ENCODE measurements at places on chromosomes 3 and 15.

GRCh38 chr3:152159328-152159727, 109.4 kb upstream of the MBNL1 start:
- DNase-seq: no peak

DNA sequence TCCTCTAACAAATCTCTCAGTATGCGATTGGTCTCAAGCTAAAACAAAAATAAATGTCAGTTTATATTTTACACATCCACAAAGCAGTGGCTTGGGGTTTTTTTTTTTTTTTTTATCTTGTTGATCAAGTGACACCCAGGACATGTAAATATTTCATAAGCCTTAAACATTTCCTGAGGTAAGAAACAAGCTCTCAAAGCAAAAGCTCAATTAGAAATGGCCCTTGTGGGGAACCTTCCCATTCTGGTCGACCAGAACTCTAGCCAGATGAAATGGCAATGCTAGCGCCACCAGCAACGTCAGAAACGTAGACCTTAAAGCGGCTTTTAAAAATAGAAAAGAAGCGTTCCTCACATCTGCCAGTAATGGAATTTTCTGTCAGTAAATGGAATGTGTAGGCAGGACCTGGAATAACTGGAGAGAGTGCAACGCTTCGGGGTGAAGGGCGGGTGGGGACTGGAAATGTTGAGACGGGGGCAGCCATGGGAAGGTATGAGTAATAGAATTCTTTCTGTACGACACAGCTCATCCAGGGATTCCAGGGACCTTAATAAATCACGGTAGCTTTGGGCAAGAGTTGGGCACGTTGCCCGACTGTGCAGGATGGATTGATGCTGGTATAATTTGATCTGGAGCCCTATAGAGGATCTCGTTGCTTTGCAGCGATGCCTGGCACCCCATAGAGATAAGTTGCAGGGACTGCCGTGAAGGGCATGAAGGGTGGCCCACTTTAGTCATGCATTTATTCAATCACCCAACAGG, 44.4 kb downstream of the BTD start:
- no peak for DNase-seq

DNA sequence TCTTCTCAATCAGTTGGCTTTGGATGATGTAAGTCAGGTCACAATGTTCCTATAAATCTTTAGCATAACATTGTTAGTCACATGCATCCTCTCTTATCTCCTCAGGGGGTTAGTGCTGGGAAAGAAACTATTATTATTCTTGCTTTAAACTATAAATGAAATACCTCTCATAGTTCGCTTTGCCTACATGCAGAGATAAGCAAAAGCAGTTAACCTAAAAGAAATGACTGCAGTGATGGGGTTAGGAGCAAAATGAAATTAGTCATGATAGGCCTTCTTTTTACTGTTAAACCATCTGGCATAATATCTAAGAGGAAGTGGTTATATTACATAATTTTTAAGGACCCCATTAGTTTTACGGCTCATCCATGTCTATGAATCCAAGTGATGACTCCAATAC, 91.7 kb upstream of the IGSF10 start:
- DNase-seq: no peak

DNA sequence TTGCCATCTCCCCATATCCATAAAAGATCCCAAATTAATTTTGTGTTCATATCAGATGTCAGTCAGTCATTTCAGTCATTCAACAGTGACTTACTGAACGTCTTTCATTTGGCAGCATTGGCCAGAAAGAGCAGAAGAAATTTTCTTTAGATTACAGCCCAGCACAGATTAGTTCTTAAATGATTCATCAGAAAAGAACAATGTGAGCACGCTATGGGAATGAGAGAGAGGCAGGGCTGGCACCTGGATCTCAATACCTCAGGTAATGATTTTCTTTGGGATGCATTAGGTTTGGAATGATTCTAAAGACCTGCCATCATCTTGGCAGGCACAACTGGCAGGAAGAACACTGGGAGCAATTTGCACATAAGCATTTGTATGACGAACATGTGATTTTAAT, 41.6 kb downstream of the FBN1 start:
- DNase-seq: no peak

DNA sequence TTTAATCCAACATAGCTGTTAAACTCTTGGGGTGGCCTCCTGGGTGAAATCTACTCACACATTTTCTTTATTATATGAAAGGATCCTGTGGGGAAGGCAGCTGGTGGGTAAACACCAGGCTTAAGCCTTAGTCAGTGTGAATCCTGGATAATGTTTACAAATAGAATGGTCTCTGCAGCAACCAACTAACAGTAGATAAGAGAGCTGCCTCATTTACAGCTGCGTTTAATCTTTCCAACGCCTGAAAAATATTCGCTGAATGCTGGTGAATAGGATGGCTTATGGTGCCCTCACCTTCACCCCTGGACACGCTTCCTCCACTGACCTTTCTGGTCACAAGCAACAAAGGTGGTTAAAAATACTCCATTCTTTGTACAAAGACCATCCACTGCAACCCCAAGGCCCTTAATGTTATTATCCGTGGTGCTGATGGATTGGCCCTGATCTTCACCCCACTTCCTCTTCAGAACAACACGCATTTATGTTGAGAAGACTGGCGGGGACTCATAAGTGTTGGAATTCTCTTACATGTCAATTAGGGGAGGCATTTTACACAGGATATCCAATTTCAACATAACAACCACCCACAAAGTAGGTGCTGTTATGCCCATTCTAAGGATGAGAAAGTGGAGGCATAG, 120.0 kb upstream of the FRMD4B start:
- no peak for DNase-seq

- DNase-seq: peak; percentile 56
These were observed 81.9 kb upstream of the PLXND1 start for GRCh38 chr3:129688271-129688895.

DNA sequence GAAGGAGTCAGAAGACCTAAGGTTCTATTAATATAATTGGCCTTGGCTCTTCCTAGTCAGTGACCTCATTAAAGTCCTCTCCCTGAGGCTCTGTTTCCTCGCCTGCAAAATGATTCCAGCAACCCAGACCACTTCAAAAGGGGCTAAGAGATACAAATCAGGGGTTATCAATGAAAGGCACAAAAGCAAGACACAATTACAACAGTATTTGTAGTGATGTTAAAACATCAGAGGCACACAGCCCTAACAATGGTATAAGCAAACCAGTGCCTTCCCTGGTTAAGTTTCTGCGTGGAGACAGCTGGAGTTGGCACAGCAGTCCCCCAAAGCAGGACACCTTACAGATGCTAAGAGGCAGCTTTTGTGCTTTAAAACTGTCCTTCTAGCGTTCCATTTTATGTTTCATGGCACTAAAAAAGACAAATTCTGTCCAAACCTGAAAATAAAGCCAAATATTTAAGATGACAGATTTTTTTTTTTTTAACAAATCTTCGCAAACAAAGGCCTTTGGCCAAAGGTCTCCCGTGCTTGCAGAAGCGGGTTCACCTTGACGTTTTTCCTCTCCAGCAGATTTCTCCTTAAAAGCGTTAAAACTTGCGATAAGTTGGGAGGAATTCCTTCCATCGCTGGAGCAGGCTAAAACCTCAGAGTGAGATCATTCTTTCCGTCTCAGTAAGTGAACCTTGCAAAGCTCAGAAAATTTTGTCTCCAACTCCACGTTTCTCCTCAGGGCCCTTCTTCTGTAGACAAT, 999 bp downstream of the ZNF280D start:
- no peak for DNase-seq

DNA sequence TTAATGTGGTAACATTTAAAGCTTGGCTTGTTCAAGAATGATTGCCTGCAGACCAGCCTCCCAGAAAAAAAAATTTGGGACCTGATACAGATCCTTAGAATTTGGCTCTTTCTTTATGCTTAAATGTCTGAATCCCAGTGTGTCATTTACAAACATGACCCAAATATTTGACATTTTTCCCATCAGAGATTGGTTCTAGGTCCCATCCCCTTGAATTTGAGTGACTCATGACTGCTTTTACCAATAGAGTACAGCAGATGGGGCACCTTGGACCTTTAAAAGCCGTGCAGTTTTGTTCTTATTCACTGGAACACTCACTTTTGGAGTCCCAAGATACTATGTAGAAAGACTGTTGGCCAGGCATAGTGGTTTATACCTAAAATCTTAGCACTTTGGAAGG, 231.6 kb downstream of the ZIC1 start:
- no peak for DNase-seq

GRCh38 chr3:11576453-11576852, 67.3 kb downstream of the VGLL4 start:
- DNase-seq: no peak

- DNase-seq: peak; percentile 2
These were observed 30.2 kb downstream of the CLDN1 start for GRCh38 chr3:190291994-190292584.

DNA sequence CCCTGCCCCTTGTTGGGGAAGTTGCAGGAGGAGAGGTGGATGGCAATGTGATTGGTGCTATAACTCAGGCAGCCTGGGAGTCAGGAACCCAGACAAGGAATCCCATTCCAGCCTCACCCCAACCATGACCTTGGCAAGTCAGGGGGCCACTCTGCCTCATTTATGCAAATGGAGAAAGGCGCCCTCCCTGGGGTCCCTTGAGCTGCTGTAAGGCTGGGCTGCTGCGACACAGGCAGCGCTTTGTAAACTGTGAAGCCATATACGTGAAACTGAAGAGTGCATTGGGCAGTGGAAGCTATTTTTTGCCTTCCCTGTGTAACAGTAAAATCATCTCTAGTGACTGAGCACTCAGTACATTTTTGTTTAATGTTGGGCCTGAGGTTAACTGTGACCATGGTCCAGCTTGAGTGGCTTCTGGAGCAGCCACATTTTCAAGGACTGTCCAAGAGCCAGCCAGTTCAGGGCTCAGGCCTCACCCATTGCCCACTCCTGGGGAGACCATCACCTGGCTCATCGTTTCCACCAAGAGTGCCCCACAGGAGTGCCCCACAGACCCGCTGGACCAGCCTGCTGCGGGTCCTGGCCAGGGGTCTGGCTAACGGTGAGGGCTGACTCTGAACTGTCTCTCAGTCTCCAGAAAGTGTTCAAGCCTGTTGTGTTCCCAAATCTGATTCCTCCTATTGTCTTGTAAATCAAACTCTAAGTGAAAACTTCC, 27.9 kb downstream of the KIF7 start:
- DNase-seq: no peak

DNA sequence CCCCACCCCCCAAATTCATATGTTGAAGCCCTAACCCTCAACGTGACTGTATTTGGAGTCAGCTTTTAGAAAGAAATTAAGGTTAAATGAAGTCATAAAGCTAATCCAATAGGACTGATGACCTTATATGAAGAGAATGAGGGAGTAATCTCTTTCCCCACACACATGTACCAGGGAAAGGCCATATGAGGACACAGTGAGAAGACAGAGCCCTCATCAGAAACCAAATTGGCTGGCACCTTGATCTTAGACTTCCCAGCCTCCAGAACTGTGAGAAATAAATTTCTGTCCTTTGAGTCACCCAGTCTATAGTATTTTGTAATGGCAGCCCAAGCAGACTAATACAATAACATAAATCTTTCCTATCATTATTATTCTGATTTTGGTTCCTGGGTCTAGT, 194.7 kb upstream of the NANOGP8 start:
- no peak for DNase-seq

DNA sequence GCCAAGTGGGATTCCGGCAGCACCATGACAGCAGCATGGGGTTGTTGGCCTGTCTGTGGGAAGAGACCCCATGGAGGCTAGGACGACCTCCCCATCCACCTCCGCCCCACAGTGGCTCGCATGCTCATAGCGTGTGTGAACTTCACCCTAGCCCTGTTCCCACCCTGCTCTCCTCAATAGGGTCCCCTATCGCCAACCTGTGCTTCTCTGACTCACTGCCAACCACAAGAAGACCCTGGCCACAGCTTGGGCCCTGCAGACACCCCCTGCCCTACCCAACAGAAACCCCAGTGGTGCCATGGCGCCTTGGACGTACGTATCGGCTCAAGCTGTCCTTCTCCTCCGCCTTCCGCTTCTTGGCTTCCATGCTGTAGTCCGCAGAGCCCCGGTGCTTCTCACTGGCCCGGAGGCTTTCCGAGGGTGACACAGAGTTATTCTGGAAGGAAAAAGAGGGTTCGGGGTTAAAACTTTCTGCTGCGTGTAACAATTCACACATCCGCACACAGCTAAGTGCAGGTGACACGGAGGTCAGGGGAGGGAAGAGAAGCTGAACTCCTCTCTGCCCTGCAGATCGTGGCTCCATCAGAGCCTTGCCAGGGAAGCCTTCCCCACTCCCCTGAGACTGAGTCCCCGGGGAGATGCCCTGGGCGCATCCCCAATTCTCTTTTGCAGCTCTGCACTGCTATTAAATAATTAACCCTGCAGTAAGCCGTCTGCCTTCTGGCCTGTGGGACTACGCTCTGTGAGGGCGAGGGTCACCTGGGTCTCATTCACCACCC, 37.3 kb downstream of the TLE3 start:
- DNase-seq: no peak

DNA sequence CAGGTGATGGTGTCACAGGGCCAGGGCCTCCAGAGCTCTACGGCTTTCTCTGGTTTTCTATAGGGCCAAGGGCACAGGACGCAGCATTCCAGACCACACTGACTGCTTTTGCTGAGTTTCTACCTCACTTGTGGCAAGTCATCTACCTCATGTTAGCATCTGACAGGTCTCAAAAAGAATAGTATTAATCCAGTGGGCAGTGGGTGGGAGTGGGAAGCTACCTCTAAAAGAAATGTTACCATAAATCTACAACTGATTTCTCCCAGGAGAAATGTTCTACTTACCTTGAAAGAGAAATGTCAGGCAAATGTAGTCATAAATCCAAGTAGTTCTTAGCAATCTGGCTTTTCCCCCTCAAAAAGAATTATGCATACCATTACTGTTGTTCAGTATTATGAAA, 55.7 kb upstream of the CCR4 start:
- no peak for DNase-seq

GRCh38 chr15:48478581-48478980, 147.4 kb downstream of the DUT start:
- no peak for DNase-seq

GRCh38 chr15:38687340-38687739, 122.7 kb upstream of the RASGRP1 start:
- DNase-seq: no peak

DNA sequence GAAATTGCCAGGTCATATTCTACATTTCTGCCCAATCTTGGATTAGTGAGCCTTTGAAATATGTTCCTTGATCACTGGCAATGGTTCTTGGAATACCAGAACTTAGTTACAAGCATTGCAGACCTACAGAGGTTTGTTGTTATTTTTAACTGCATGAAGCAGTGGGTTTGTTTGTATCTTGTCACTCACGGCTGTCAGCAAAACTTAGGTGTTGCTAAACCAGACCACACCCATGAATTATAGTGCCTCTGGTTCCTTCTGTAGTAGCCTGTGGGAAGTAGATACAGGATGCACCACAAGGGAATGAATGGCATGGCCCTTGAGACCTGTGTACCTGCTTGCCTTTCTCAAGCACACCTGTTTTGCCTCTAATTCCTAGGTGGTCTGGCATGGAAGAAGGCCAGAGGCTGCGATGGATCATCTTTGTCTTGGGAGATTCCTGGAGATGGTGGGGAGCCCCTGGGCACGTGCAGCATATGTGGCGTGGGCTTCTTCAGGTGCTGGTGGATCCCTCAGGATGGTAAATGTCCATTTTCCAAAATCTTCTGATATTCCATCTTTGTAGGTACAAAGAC, 138.8 kb downstream of the SNRPN start:
- no peak for DNase-seq

GRCh38 chr15:57500256-57500655, 91.4 kb upstream of the MYZAP start:
- DNase-seq: no peak

- no peak for DNase-seq
These were observed 350.5 kb upstream of the COL8A1 start for GRCh38 chr3:99287876-99288275.

Data from LNCaP clone FGC (cell line).